ENCODE measurements at places on chromosomes 7 and 10.

- DNase-seq, result no peak
These were observed 41.0 kb downstream of the CNPY1 start for GRCh38 chr7:155505422-155505793.

GRCh38 chr10:122127943-122128342 is 139.0 kb downstream of the TACC2 start:
- no peak for DNase-seq

GRCh38 chr10:1202343-1202742 is 146.2 kb downstream of the WDR37 start:
- no peak for DNase-seq

- peak; percentile 60 for DNase-seq
These were observed 187.4 kb downstream of the RNLS start for GRCh38 chr10:88395677-88396076.

DNA sequence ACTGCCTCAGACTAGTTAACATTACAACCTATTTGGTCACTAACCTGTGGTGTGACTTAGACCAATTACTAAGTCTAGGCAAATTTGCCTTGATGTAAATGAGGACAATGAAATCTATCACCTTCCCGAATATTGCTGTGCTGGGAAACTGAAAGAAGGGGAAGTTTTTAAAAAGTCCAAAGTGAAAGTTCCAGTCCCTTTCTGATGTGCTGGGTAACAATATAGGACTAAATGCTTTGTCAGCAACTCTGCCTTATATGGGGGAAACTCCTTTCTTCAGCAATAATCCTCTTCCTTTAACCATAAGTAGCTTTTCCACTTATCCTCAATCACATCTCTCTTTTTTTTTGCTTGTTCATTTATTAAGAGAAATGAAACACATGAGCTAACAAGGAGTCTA is 3.9 kb downstream of the PIK3AP1 start:
- DNase-seq, result no peak

- peak; percentile 93 for DNase-seq
These were observed at the start of gene DNA2 for GRCh38 chr10:68471586-68472408. DNA2 (minus strand) TSS chr10:68471973; CDS start chr10:68471864, 109 bp downstream.

GRCh38 chr7:29852457-29852856 is 46.1 kb downstream of the WIPF3 start:
- DNase-seq, result no peak

- DNase-seq, result no peak
These were observed 43.1 kb upstream of the KDM7A start for GRCh38 chr7:140219672-140220524.

DNA sequence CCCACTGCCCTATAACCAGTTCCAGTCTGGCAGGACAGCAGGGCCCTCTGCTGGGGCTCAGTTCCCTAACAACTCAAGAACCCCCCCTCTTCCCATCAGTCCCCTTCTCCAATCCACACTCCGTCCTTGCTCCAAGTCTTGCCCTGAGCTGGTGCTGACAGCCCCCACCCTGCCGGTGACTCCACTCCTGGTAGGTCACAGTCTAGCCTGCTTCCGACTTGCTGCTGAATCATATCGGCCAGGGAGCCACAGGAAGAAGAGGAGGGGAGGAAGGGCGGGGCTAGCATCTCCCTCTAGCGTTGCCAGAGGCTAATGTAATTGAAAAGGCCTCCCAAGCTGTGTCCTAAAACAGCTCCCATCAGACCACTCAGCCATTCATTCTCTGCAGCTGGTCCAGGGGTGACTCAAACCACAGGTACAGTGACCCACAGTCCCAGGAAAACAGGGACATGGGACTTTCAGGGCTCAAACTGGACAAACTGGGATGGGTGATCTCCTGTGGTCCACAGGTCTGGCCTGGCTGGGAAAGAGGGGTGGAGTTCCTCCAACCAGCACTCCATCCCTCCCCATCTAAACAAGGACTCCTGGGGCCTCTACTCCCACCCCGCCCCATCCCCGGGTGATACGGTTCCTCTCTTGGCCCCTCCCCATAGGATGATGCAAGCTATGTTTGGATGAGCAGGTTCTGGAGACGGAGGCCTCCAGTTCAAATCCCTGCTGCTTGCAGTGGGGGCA is 158.8 kb downstream of the SH3PXD2A start:
- DNase-seq, result peak; percentile 86

GRCh38 chr10:124703778-124704427 is 40.3 kb downstream of the FAM53B start:
- no peak for DNase-seq
